GM19239 (cell line): ENCODE measurements at places on chromosomes 7 and 10.

GRCh38 chr7:26616235-26616634, 248.2 kb downstream of the SKAP2 start:
- no peak for DNase-seq

DNA sequence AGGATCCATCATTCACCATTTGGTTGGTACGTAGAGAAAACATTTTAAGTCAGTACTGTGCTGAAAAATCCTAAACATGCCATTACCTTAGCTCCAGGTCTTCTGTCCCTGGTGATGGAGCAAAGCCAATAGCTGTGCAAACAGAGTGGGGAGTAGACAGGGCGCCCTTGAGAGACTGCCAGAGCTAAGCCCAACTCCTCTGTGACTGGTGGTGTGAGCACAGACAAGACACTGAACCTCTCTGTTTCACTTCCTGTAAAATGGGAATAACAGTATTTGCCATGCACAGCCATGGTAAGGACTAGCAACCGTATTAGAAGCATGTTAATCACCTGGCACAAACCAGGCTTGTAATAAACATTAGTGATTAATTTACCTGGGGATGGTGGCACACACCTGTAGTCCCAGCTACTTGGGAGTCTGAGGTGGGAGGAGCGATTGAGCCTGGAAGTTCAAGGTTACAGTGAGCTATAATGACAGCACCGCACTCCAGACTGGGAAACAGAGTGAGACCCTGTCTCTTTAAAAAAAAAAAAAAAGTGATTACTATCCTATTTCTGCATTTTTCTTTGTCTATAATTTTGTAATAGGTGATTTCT, 28.7 kb downstream of the LYZL1 start:
- DNase-seq, result no peak

DNA sequence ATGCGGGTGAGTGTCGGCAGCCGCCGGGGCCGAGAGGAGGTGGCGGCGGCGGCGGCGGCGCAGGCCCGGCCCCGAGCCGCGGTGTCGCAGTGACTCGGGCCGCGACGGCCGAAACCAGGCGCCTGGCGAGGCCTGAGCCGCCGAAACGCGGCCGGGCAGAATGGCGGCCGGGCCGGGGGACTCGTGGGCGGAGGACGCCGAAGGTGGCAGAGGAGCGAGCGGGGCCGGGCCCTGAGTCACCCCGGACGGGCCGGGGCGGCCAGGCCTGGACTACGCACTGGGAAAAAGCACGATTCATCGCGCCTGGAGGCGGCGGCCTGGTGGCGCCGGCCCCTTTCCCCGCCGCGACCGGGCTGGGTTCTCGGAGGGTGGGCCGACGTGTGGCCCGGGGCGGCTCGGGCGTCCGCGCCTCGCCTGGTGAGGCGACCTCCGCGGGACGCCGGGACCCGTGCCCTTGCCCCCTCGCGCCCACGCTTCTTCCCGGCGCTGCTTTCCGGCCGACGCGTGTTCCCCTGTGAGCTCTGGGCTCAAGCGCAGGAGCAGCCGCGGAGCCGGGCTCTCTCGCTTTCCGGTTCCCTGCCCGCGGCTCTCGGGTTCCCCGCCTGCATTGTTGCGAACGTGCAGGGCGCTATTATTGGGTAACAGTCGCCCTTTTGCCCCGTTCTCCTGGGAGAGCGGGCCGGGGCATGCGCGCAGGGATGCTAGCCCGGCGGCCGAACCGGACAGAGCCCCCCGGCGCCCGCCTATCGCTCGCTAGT, 500 bp downstream of the CUL1 start:
- DNase-seq, result peak; percentile 42

DNA sequence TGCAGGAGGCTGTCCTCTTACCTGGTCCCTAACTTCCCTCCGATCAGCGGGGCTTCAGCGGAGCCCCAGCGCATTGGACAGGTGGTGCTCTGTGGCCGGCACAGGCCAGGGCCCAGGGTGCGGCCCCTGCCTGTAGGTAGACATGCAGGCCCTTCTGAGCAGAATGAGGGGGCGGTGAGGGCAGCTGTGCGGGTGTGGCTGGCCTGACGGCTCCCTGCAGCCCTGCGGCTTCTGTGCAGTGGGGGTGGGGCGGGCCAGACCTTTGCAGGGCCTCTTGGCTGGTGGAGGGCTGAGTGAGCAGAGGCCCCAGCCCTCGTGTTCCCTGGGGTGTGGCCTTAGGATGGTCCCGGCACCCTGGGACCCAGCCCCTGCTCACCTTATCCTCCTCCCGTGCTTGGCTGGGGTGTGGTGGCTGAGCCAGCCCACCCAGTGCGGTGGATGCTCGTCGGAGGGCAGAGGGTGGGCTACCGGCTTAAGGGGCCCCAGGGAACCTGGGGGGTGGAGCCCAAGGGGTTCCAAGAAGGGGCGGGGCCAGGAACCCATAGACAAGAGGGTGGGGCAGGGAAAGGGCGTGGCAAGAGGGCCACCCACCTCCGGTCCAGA, 175.2 kb upstream of the TNRC18 start:
- no peak for DNase-seq

DNA sequence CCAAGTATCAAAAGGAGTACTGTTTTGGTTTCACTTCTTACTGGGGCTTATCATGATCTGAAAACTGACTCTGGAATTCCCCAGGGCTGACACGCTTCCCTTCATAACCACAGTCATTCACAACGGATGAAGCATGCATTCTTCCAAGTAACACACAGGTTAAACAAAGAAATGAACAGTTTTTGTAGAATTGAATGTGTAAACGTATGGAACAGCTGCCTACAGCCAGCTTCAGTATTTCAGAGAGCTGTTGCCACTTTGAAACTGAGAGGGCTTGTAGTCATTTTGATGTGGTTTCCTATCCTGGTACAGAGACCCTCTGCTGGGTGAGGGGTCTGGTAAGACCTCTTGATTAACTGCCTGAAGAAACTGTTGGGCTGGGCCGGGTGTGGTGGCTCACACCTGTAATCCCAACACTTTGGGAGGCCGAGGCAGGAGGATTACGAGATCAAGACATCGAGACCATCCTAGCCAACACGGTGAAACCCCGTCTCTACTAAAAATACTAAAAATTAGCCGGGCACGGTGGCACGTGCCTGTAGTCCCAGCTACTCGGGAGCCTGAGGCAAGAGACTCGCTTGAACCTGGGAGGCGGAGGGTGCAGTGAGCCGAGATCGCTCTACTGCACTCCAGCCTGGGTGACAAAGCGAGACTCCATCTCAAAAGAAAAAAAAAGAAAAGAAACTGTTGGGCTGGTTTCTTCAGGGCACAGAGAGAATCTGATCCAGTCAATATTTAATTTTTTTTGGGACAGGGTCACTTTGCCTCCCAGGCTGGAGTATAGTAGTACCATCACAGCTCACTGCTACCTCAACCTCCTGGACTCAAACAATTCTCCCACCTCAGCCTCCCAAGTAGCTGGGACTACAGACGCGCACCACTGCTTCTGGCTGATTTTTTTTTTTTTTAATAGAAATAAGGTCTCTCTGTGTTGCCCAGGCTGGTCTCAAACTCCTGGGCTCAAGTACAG, 4.7 kb downstream of the NFE2L3 start:
- no peak for DNase-seq

- no peak for DNase-seq
Measured at GRCh38 chr10:86981716-86982115, 13.4 kb downstream of the ADIRF start.

DNA sequence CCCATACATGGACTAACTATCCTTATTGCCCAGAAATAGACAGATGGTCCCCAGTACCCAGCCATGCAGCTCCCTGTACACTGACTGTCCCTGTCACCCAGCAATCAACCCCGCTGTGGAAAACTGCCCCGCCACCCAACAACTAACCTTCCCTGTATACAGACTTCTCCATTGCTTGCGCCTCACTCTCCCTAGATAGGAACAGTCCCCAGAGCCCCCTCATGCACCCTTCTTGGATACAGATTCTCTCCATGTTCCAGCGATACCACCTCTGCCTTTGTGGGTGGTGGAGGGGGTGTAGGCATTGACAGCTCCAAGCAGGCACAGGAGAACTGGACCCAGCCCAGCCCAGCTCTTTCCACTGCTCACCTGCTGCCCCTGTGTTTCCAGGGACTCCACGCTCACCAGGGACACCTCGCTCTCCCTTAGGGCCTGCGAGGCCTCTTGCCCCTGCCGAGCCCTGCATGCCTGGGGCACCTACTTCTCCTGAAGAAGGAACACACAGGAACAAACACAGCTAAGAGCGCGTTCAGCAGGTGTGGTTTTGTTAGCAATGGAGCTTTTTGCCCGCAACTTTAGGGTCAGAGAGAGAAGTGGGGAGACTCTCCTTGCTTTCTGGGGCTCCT, 7.2 kb downstream of the SFTPD start:
- no peak for DNase-seq

DNA sequence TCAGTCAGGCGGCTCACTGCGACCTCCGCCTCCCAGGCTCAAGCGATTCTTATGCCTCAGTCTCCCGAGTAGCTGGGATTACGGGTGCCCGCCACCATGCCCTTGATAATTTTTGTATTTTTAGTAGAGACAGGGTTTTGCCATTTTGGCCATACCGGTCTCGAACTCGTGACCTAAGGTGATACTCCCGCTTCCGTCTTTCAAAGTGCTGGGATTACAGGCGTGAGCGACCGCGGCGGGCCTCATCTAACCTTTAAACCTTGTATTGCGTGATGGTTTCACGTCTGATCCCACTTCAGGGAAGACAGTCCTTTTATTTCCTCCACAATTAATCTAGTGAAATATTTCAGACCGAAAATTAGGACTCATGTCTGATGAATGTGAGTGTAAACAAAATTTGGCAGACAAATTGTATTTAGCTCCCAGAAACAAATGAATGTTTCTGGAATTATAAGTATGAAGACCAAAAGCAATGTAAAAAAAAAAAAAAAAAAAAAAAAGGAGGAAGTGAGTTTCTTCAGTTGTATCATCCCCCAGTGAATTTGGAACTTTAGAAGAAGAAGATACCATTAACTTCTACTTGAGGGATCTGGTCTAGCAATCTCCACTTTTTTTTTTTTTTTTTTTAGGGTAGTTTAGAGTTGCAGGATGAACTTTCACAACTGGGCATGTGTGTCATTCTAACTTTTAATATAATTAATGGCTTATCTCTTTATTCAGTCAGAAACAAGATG, 1.6 kb downstream of the NUP42 start:
- DNase-seq, result no peak

GRCh38 chr10:91550021-91550420, 82.8 kb downstream of the PPP1R3C start:
- DNase-seq, result no peak

- DNase-seq, result no peak
Measured at GRCh38 chr10:91856637-91857036, 52.6 kb downstream of the FGFBP3 start.
